ENCODE measurements at places on chromosomes 6 and 20.

GRCh38 chr6:29561606-29562181, 2.2 kb upstream of the UBD start:
- DNase-seq: no peak

GRCh38 chr20:36501367-36502006, 39.8 kb upstream of the MYL9 start:
- DNase-seq: no peak

- no peak for DNase-seq
Observed at GRCh38 chr6:168272415-168273325, 46.9 kb downstream of the DACT2 start.

GRCh38 chr6:24743944-24744335, 25.0 kb upstream of the C6orf62 start:
- no peak for DNase-seq

DNA sequence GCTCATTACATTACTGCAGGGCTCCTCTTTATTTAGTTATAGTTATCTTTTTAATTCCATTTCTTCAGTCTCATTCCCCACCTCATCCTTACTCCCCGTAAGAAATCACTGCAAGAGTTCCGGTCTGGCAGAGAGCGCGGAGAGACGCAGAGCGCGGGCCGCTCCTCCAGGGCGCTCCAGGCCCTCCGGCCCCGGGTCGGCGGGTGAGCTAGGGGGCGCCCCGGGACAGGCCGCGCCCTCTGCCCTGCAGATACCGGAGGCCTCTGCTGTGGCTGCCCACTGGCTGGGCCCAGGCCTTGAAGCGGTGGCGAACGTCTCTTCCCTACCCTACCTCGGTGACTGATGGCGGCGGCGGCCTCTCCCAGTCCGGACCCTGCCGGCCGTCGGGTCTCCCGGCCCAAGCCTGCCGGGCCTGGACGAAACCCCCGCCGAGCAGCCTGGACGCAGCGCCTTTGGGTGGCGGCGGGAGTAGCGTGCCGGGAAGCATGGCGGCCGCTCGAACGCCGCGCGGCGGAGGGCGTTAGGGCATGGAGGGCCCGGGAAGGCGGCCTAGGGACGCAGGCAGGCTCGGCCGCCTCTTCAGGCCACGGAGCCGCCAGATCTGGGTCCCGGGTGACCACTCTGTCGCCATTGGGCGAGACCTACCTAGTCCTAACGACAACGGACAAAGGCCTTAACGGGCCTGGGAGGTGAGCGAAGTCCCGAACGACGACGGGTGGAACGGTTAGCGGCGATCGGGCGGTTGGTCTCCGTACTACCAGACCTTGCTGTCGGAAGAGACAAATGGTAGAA, 16.4 kb upstream of the HMGN4 start:
- DNase-seq: peak; percentile 42

- no peak for DNase-seq
Observed at GRCh38 chr6:109344226-109344625, 38.0 kb downstream of the CD164 start.

DNA sequence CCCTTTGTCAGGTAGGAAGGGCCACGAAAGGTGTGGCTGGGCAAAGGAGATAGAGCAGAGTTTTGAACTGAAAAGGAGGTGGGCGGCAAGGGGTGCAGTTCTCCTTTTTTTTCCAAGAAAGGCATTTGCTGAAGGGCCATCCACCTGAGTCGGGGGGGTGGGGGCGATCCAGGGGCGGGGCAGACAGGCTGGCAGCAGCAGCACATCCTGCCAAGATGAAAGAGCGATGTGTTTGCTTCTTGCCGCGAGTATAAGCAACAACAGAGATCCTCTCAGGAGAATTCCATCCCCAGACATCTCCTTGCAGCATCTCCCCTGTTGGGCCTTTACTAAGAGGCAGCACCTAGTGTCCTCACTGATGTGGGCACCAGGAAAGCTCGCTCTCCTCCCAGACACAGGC, 516.5 kb downstream of the CD83 start:
- DNase-seq: no peak

- DNase-seq: no peak
Observed at GRCh38 chr20:58669287-58670006, 18.4 kb downstream of the STX16 start.

GRCh38 chr20:461254-462198, 807 bp downstream of the TBC1D20 start:
- no peak for DNase-seq

DNA sequence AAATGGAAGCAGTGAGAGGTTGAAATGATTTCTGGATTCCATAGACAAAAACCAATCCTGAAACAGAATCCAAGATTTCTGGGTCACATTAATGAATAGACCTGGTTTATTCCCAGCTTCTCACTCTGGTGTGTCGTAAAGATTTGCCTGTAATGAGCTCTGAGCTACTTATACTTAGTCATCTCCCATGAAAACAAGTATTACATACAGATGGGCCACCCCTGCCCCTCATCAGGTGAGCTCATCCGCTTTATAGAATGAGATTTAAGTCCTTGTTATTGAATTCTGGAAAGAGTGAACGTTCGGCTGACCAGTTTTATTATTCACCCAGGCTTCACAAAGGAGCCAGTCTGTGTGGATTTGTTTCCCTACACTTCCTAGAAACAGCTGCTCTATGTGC, 47.1 kb upstream of the TMEM181 start:
- DNase-seq: no peak

DNA sequence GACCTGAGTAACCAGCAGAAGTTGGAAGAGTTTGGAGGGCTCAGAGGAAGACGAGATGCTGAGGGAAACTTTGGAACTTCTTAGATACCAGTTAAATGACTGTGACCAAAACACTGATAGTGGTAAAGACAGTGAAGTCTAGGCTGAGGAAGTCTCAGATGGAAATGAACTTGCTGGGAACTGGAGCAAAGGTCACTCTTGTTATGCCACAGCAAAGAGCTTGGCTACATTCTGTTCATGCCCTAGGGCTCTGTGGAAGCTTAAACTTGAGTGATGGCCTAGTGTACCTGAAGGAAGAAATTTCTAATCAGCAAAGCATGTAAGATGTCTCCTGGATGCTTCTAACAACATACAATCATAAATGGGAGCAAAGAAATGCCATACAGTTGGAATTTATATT, 24.7 kb downstream of the WDR27 start:
- no peak for DNase-seq

GRCh38 chr20:58213716-58214115, 14.7 kb downstream of the ANKRD60 start:
- DNase-seq: no peak

DNA sequence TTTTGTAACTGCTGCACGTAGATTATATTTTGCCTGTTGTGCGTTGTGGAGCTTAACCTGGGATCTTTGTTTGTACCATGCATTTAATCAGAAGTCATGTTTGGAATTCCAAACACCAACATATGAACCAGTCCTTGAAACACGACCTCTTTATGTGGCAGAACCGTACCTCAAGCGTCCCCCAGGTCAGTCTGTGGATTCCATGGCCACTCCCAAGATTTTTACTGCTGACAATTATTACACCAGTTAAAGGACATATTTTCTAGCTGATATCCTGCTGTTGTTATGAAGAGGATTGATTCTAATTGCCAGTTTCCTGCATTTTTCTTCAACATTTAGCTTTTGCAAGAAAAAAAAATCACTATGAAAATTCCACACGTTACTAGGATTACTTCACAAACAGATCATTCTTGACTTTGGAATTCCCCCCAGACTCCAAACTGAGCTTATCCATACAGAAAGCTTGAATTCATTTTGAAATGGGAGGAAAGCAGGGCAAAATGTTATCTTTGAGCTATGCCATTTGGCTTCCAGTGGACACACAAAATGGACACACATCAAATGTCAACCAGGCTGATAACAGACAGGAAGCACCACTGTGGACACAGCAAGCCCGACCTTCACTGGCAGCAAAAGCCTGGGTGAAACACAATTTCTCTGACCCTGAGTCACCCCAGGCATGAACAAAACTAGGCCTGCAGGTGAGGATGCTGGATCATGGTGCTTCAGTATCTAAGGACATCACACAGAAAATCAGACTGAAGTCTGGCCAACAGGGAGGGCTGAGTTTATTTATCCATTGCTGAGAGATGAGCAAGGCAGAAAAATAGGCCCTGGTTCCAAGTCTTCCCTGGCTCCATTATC, 542.9 kb upstream of the JAG1 start:
- no peak for DNase-seq

Data from stimulated activated CD8-positive, alpha-beta memory T cell treated with anti-CD3 and anti-CD28 coated beads, Interleukin-4, amount 100 ng/mL, for 1 hour (primary cell).